ENCODE measurements at places on chromosomes 16 and 17.

DNA sequence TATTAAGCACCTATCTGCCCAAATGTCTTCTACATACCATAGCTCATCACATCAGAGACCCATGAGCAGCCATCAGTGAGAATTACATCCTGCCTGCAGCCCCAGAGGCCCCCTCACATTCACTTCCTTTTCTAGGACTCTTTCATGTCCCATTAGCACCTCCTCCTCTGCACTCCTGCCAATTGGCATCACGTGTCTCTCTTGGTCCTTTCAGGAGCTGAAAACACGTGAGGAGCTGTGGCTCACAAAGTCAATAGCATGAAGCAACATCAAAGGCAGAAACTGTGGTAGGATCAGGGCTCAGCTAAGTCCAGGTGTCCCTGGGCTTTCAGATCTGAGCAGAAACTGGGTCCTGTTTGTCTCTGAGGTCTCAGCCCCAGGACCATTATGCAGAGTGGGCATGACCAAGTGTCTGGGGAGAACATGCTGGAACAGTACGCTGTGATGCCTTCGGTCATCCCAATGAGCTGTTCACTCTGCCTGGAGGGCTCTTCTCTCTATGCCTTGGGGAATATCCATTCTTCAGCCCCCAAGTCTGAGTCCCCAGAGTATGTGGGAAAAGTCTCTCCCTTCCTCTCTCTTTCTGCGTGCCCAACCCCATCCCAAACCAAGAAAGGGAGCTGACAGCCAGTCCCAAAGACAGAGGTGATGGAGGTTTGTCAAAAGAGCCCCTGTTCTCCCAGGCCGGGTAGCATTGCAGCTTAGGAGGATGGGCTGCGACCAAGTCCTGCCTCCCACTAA lies 457.0 kb upstream of the CDH5 start:
- no peak for DNase-seq

DNA sequence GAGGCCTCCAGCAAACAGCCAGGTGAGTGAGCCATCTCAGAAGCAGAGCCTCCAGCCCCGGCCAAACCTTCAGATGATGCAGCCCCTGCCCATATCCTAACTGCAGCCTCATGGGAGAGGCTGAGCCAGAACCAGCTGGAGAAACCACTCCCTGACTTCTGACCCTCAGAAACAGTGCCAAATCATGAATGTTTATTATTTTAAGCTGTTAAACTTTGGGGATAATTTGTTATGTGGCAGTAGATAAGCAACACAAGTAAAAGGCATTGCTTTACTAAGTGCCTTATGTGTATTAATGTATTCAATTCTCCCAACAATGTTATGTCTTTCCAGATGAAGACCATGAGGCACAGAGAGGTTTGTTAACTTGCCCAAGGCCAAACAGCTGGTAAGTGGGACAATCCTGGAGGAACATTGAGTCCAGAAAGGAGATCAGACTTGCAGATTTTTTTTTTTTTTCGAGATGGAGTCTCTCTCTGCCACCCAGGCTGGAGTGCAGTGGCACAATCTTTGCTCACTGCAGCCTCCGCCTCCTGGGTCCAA lies 59.6 kb downstream of the SOCS1 start:
- DNase-seq, result no peak

GRCh38 chr16:84754353-84754856 lies 54.6 kb downstream of the USP10 start:
- peak; percentile 89 for DNase-seq

DNA sequence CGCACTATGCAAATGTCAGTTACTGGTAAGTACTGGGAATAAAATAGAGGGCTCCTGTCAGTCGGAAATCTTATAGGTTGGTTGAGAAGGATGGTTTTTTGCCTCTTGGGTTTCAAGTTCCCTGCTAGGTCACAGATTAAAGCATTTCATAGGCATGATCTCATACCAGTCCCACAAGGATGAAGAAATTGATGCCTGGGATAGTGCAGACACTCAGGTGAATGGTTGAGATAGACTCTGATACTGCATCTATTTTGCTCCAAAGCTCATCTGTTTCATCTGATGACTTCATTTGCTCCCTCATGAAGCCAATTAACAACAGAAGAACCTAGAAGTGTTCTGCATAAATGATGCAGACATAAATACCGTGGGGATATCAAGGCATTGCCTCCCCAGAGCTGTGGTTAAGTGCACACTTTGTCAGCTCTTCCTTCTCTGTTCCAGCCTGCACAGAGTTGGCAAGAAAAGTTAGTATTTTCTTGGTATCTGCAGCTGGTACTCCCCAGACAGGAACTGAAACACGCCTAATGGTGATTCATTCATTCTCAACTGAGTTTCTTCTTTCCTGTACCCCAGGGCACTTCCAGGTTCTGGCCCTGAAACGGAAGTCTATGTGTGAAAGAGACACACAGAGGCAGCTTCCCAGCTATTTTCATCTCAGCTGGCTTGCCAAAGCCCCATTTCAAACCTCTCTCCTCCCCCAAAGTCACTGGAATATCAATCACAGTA lies 418.3 kb upstream of the SALL1 start:
- DNase-seq, result no peak

GRCh38 chr17:19302791-19303331 lies 59.7 kb downstream of the B9D1 start:
- no peak for DNase-seq

- DNase-seq, result no peak
These were observed 28.5 kb downstream of the CLEC3A start for GRCh38 chr16:78050734-78051400.

DNA sequence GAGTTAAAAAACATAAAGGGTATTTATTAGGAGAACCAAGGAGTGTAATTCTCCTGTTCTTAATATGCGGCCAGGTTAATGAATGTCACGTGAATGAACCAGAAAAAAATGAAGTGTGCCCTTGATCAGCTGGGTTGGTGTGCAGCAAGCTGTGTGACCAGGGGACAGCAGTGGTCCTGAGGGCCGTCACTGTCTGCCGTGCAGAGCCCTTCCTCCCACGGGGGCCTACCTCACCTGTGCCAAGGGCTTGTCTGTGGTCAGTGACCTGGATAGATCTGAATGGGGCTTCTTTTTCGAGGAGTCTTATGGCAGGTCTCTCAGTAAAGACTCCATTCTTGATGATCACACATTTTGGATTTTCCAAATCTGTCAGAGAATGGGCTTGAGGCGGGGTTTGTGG lies 17.7 kb upstream of the STH start:
- DNase-seq, result no peak

DNA sequence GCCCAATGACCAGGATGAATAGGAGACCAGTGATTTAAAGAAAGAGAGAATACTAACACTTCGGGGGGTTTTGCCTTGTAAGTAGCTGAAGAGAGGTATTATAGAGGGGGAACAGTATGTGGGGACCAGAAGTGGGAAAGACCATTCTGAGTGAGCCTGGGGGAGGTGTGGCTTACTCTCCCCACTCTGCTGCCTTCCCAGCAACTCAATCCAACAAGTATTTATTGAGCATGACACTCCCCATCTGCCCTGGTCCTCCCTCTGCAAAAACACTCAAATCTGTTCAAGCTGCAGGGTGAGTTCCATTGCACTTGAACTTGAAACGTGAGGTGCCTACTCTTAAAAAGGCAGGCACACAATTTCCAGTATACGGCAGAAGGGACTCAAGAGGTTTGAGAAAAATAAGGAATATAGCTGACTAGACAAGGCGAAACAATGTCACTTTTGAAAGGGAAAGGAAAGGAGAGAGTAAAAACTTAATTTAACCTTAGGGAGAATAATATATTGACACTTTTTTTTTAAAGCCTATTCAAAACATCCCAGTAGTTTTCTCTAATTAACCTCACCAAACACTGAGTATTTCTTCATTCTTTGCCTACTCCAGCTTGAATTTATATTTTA lies 8.2 kb downstream of the FAM117A start:
- no peak for DNase-seq

GRCh38 chr16:82761858-82762257 lies 135.1 kb downstream of the CDH13 start:
- no peak for DNase-seq

DNA sequence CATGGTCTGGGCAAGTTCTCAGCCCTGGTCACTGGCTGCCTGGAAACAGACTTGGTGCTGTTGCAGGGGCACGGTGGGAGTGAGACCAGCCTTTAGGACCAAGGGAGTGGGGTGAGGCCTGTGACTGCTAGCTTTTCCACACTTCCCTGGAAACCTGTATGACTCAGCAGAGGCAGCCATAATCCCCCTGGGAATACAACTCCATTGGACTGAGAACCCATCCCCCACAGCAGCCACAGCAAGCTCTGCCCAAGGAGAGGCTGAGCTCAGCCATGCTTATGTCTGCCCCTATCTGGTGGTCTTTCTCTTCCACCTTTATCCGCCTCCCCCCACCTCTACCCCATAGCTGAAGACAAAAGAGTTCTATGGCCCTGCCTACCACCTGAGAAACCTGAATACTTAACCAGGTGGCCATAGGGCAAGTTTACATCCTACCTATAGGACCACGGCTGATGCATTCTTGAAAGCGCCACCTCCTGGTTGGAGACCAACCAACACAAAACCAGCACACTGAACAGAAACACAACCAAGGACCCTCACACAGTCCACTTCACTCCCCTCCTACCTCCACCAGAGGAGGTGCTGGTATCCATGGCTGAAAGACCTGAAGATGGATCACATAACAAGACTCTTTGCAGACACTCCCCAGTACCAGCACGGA lies 816.2 kb upstream of the SOX9 start:
- no peak for DNase-seq

DNA sequence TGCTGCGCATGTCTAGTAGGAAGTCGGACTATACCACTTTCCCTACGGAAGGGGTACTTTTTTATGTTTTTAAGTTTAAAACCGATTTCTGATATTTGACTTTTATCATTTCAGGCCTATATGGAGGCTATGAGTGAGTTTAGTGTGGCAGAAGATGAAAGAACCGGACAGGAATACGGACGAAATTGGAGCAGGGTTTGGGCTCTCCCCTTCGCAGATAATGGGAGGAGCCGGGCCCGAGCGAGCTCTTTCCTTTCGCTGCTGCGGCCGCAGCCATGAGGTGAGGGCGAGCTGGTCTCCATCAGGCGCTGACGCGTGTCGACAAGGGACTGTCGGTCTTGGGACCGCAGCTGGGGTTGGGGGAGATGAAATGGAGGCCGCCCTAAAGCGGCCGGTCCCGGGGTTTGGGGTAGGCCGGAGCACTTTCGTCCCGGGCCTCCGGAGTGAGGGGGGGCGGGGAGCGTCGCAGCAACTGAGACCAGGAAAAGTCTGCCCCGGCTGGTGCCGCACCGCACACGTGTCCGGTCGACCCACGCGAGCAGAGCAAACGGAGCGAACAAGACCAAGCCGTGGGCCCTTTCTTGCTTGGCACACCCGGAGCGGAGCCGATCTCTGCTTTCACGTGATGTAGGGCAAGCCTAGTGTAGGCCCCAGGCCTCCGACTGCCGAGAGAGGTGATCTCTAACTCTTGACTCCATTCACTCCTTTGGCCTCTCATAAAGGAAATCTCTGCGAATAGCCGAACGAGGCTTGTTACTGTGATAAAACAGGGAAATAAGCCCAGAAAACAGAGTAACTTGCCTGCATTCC lies at the start of gene RPL19:
Gene RPL19, plus strand, starts transcription at position 214 of the 810 bp plus-strand sequence. Its CDS starts 62 bp downstream, at position 276.
- peak; percentile 87 for DNase-seq

DNA sequence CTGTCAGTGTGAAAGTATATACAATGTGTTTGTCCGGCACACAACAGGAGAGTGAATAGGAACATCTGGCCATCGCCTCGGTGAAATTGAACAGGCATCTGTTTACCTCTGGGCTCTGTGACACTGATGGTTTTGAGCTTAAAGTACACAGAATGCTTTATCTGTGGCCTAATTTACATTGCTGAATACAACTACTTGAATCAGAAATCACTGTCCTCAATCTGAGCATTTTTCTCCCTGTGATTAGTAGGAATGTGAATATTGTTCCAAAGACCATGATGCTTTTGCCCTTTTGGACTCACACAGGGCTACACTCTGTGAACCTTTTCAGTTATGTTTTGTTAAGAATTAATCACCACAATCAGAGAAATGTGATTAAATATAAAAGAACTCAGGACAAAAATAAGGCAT lies 323.0 kb upstream of the TBX2 start:
- DNase-seq, result no peak

DNA sequence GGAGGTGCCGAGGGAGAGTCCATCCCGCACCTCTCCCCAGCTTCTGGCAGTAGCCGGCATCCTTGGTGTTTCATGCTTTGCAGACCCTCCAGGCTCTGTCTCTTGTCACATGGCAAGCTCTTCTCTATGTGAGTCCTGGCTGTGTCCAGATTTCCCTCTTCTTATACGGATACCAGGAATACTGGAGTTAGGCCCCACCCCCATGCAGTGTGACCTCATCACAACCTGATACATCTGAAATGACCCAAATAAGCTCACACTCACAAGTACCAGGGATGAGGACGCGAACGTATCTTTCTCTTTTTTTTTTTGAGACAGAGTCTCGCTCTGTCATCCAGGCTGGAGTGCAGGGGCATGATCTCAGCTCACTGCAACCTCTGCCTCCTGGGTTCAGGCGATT lies 23.3 kb downstream of the TRAP1 start:
- no peak for DNase-seq

DNA sequence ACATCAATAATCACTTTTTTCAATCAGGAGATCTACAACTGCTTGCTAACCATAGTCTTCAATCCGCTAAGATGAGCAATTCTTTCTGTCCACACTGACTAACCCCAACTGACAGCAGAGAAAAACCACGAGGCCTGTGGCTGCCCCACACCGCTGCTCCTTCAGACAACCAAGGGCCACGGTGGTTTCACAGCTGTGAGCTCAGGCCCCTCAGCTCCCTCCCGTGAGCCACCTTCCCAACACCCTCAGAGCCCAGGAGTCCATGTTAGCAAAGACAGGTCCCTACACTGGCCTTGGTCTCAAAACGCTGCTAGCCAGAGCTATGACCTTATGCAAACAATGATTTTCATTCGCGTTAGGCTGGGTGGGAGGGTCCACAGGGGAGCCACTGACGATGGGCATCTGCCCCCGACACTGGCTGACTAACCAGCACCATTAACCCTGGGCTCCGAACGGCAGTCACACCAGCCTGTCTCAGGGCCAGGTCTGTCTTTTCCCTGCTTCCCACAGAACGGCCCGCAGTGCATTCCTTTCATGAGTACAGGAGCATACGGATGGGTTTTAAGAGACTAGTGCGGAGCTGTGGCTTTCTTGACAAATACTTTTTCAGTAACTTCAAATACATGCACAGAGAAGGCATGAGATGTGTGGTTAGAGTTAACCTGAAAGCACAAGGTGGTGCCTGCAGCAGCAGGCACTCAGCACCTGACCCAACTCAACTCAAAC lies 67.3 kb downstream of the ANKRD11 start:
- DNase-seq, result no peak

GRCh38 chr17:45405250-45406086 lies 27.2 kb downstream of the ARHGAP27 start:
- DNase-seq, result peak; percentile 54

DNA sequence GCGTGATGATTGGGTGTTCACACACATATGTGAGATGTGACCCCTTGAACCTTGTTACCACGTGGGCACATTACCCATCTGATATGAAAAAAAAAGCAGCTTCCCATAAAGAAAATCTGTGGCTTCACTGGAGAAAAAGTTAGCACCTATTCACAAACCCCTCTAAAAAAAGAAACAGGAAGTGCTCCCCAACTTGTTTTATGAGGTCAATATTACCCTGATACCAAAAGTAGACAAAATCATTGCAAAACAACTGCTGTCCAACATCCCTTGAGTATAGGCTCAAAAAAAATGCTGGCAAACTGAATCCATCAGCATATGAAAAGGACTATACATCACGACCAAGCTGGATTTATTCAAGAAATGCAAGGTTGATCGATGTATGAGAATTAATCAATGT lies 99.7 kb upstream of the RBL2 start:
- no peak for DNase-seq

Measured in hematopoietic multipotent progenitor cell treated with erythropoietin and hydrocortisone succinate and interleukin-3 and kit ligand, for 6 days (in vitro differentiated cells).